ENCODE measurements at places on chromosomes 13 and 19.

DNA sequence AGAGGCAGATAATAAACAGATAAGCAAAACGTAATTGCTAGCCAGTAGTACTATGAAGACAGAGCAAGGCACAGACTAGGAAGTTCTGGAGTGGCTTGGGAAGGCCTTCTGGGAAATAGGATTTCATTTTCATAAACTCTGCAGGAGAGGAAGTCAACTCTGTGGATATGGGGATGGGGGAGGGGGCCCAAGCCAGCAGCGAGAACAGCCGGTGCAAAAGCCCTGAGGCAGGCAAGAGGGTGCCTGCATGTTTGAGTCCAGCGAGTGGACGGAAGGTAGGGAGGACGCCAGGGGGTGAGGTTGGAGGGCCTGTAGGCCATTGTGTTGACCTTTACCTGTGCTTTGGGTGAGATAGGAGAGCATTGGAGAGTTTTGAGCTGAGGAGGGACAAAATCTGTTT, 9.0 kb upstream of the ASF1B start:
- no peak for DNase-seq

GRCh38 chr13:93947651-93948050, 531.8 kb downstream of the DCT start:
- no peak for DNase-seq

DNA sequence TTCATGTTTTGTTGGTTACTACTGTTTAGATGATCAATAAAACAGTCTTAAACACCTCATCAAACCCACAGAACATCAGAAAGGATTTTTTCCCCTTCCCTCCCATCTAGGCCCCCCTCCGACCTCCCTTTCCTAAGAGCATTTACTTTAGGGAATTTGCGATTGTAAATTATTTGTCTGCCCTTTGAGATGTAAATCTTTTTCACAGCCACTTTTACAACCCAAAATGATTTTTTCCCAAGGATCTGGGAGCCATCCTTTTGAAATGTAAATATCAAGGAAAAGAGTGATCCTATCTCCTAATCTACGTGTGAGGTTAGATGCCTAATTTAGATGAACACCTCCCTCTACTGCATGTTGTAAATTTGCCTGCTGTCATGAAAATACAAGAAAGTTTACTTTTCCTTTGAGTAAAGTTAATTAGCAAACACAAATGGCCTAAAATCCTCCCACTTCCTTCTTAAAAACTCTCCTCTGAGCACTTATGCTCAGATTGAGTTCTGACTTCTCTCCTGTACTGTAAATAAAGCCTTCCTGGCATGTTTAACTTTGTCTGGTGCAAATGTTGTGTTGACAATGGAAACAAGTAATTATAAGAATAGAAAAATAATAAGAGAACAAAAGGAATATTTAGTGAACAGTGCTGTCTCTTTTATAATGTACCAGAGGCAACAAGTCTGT, 1646.9 kb upstream of the SPRY2 start:
- no peak for DNase-seq

GRCh38 chr13:95647321-95647720, 2.8 kb upstream of the DZIP1 start:
- no peak for DNase-seq

DNA sequence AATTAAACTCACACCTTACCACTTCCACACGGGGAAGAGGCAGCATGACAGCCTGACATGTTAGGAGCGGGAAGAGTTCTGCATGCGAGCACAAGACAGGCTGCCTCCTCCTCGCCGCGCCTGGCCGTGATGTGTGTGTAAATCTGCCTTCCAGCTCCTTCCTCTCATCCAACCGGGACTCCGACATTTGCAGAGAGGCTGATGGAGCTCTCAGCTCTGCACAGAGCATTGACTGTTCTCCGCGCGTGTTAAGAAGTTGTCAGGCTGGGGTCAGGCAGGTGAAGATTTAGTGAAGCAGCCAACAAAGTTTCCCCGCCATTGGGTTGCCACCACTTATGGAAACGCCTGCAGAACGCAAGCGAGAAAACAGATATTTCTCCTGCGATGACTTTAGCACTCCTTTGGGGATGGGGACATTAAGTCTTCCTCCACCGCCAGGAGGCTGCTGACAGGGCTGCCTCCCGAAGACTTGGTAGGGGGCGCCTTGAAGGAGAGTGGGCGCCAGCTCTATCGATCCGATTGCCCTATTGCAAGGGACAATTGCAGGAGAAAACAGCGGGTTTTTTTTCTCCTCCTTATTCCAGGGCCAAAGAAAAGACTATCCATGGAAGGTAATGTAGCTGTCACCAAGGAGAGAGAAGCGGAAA, 213.9 kb upstream of the TSHZ3 start:
- no peak for DNase-seq

- no peak for DNase-seq
Observed at GRCh38 chr19:18214779-18215433, 11.1 kb upstream of the RAB3A start.

- no peak for DNase-seq
Observed at GRCh38 chr19:34851277-34851804, 75.4 kb upstream of the ZNF30 start.

- DNase-seq: no peak
Observed at GRCh38 chr19:2883686-2884439, 16.7 kb downstream of the ZNF556 start.

- no peak for DNase-seq
Observed at GRCh38 chr13:50170447-50171037, 155.3 kb downstream of the KCNRG start.

DNA sequence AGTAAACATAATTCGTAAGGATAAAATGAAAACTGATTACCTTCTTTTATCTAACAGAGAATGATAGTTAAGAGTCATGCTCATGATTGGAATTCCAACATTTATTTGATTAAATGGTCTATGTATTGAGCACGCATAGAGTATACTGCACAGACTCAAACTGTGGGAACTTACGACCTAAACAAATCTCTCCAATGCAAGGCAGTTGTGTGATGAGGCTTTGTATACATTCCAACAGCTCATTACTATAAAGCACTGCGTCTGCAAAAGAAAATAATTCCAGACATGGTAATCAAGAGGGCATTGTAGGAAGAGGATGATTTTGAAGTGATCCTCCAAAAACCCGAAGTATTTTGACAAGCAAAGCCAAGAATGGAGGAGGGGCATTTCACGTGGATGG, 169.5 kb downstream of the NUFIP1 start:
- no peak for DNase-seq

DNA sequence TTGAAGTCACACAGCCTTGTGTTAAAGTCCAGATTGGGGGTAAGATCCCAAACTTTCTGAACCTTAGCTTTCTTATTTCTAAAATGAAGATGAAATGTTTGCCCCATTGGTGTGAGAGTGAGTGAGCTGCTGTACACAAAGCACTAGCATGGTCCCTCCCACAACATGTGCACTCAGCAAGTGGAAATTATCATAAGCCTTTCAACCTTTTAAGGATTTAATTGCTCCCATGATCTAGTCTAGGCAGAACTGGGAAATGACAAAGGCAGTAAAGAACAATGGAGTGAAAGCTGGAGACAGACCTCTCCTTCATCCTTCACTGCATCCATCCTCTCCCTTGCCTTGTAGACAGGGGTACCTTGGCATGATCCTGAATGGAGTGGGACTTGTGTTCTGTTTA, 76.0 kb upstream of the GPR12 start:
- no peak for DNase-seq

GRCh38 chr19:41328157-41328841, 18.3 kb downstream of the CCDC97 start:
- DNase-seq: no peak

DNA sequence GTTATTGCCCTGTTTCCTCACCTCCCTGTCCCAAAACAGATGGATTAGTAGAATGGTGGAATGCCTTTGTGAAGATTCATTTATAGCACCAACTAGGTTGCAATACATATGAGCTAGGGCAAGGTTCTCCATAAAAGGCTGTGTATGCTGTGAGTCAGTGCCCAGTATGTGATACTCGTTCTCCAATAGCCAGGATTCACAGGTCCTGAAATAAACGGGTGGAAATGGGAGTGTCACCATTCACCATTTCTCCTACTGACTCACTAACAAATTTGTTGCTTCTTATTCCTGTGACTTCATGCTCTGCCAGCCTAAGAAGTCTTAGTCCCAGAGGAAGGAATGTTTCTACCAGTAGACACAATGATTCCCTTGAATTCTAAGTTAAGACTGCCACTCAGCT, 1745.4 kb downstream of the SLITRK1 start:
- no peak for DNase-seq

- no peak for DNase-seq
Observed at GRCh38 chr19:5978606-5979552, 939 bp upstream of the RANBP3 start.

DNA sequence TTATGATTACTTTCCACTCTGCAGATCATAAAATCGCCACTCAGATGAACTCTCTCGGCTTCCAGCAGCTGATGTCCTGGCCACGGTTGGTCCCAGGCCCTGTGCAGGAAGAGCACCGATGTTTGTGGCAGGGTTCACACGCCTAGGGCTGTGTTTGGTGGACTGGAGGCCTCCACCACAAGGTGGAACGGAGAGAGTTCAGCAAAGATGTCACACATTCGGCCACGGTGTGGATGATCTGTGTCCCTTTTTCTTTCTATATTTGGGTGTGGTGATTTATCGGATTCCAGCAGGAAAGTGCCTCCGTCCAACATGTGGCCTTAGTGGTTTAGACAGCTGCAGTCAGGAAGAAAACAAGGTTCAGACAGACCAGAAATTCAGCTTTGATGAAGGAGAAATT, 521 bp upstream of the SHISA2 start:
- no peak for DNase-seq

- no peak for DNase-seq
Observed at GRCh38 chr13:24182703-24183081, 22.2 kb downstream of the SPATA13 start.

GRCh38 chr13:100789025-100789424, 114.4 kb upstream of the TMTC4 start:
- no peak for DNase-seq

DNA sequence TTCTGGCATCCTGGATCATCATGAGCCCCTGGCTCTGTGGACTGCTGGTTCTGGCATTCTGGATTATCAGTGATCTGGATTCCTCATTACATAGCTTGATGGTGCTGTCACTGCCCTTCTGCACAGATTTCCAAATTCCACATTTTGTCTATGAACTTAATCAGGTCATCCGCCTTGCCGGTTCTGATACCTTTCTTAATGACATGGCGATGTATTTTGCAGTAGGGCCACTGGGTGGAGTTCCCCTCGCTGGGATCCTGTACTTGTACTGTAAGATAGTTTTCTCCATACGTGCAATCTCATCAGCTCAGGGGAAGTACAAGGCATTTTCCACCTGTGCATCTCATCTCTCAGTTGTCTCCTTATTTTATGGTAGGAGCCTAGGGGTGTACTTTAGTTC, 24.4 kb upstream of the OR7C2 start:
- no peak for DNase-seq

- no peak for DNase-seq
Observed at GRCh38 chr13:53439439-53440225, 411.0 kb downstream of the OLFM4 start.

GRCh38 chr19:29714953-29715700, at the start of gene C19orf12:
Gene C19orf12, minus strand, starts transcription at chr19:29715261. Its CDS starts 6,848 bp downstream, at chr19:29708413.
- peak; percentile 40 for DNase-seq

DNA sequence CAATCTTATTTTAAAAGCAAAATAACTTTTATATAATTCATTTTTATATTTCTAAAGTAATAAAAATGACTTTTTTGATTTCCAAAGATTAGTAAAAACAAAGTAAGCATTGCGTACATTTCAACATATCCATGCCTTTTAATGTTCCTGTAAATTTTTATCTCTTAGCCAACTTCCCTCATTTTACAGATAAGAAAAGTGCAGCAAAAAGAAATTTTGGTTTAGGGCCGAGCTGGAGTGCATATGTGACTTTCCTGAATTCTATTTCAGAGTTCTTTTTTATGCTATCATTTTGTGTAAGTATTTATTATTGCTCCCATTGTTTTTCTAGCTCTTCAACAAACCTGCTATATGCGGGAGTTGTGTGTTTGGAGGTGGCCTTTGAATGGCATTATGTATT, 195.3 kb downstream of the NHLRC3 start:
- DNase-seq: no peak

DNA sequence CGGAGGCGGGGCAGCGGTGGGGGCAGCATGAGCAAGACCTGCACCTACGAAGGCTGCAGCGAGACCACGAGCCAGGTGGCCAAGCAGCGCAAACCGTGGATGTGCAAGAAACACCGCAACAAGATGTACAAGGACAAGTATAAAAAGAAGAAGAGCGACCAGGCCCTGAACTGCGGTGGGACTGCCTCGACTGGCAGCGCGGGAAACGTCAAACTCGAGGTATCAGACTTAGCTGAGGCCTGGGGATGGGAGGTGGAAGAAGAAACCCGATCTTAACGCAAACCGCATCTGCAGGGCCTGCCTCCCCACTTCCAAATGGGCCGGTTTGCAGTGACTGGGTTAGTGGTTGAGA, 693 bp downstream of the RFXAP start:
- no peak for DNase-seq

- no peak for DNase-seq
Observed at GRCh38 chr19:49347835-49348234, 12.6 kb downstream of the CD37 start.

GRCh38 chr13:112124141-112124540, 57.2 kb downstream of the SOX1 start:
- DNase-seq: no peak

DNA sequence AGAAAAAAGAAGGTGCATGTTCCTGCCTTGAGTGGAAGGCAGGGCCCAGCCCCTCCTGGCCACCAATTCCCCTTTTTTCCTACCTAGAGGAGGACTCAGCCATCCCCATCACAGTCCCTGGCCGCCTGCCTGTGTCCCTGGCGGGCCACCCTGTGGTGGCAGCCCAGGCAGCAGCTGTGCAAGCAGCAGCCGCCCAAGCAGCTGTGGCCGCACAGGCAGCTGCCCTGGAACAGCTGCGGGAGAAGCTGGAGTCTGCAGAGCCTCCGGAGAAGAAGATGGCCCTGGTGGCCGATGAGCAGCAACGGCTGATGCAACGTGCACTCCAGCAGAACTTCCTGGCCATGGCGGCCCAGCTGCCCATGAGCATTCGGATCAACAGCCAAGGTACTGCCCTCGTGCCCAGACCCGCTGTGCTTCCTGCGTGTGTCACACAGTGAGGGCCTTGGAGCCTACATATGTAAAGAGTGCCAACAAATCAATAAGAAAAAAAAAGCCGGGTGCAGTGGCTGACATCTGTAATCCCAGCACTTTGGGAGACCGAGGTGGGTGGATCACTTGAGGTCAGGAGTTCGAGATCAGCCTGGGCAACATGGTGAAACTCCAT, 17.6 kb upstream of the WDR18 start:
- no peak for DNase-seq
